Femur (tissue), 1 donor: ENCODE measurements at places on chromosomes 12 and 14.

GRCh38 chr12:118773956-118774723, 207.2 kb upstream of the SRRM4 start:
- DNase-seq = no peak

DNA sequence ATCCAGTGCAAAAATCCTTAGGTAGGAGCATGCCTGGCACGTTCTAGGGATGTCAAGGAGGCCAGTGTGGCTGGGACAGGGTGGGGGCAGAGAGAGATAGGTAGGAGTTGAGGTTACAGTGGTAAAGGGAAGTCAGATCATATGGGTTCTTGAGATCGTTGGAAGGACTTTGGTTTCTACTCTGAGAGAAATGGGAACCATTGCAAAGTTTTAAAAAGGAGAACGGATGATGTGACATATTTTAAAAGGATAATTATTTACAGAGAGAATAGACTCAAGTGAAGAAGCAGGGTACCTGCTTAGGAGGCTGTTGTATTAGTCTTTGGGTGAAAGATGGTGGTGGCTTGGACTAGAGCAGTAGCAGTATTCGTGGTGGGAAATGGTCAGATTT, 47.6 kb upstream of the ATP2B1 start:
- no peak for DNase-seq

DNA sequence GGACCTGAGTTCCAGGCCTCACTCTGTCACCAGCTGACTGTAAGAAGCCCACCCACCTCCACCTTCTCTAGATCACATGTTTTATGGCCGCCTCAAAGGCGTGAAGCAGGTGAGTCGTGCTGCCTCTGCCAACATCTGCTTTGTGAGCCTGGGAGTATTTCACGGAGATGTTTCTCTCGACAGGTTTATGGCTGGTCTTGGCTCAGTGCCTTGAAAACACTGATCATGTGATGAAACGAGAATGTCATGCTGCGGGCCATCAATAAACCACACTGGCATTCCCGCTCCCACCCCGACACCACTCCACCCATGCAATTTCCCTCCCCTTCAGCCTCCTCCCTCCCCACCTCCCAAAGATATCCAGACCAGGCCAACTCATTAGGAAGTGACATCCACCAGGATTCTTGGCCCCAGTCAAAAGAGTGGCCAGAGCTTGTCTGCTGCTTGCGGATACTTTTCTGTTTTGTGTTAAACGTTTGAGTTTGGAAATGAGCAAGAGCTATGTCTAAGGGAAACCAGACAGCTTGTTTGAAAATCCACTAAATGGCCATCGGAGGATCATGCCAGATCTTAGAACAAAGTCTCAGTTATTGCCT, 53.8 kb upstream of the NTF3 start:
- DNase-seq = peak; percentile 29

DNA sequence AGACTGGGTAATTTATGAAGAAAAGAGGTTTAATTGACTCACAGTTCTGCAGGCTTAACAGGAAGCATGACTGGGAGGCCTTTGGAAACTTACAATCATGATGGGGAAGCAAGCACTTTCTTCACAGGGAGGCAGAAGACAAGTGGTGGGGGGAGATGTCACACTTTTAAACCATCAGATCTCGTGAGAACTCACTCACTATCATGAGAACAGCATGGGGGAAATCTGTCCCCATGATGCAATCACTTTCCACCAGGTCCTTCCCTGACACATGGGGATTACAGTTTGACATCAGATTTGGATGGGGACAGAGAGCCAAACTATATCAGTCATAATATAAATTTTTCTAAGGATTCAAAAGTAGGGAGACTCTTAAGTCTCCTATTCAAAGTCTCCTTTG, 46.0 kb downstream of the SPIC start:
- no peak for DNase-seq

DNA sequence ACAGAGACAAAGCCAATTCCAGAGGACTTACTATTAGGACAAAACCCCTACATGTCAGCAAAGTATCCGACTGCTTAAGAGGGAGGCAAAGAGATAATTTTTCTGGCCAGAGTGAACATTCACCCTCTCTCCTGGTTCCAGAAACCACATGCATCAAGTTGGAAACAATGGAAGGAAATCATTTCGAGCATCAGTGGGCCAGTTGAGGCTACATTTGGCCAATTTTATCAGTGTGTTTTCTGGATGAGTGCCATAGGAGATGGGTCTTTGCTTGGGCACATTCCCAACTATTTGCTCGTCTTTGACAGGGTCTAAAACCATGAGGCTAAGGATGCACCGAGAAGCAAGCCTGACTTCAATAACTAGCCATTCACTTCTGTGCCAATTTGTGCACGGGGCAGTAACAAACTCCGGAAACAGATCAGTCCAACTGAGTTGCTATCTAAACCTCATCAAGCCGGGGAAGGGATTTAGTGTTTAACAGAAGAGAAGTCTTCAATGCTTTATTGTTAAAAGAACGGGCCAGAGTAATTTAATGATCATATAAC, 17.4 kb downstream of the EGLN3 start:
- no peak for DNase-seq

- no peak for DNase-seq
Observed at GRCh38 chr14:30803185-30803584, 71.2 kb upstream of the COCH start.

DNA sequence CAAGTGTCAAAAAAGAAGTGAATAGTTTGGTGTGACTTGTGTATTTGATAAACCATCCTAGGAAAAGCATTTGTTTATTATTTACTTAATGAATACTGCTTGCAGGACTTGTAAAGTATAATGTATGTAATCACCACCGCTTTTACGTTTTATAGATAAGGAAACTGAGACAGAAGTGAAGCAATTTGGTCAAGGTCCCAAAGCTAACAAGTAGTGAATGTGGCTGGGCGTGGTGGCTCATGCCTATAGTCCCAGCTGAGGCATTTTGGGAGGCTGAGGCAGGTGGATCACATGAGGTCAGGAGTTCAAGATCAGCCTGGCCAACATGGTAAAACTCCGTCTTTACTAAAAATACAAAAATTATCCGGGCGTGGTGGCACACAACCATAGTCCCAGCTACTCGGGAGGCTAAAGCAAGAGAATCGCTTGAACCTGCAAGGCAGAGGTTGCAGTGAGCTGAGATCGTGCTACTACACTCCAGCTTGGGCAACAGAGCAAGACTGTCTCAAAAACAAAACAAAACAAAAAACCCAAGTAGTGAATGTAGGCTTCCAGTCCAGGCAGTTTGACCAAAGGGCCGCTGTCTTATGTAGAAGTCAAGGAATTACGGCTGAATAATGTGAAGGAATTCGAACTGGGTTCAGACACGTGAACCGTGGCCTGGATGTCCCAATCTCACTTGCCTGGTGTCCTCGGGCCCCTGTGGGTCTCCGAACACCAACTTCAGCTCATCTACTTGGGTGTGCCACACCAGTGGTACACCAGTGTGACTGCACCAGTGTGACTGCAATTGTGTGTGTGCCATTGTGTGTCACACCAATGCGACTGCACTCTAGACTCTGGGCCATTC, 88.3 kb upstream of the MED13L start:
- DNase-seq = no peak

GRCh38 chr12:9364224-9365176, 156.3 kb upstream of the PZP start:
- DNase-seq = no peak
